Left cardiac atrium (tissue), 4 donors: ENCODE measurements at places on chromosomes 6 and 20.

- no peak for DNase-seq
Measured at GRCh38 chr20:44908987-44909871, 631 bp upstream of the PABPC1L start.

DNA sequence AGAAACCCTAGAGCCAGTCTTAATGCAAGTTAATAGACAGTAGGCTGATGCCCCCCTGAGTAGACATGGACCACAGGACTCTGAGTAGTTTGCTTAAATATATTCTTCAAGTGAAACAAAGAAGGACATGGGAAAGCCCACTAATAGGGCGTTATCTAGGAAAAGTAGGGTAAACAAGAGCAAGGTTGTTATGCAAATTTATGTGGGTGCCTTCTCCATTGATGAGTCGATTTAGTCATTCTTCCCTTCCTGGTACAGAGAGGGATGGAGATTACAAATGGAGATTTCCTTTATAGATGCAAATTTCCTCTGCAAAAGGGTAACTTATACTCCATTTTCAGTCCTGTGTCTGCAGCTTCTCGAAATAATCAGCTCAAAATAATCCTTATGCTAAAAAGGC lies 262.0 kb downstream of the CD83 start:
- DNase-seq: no peak

DNA sequence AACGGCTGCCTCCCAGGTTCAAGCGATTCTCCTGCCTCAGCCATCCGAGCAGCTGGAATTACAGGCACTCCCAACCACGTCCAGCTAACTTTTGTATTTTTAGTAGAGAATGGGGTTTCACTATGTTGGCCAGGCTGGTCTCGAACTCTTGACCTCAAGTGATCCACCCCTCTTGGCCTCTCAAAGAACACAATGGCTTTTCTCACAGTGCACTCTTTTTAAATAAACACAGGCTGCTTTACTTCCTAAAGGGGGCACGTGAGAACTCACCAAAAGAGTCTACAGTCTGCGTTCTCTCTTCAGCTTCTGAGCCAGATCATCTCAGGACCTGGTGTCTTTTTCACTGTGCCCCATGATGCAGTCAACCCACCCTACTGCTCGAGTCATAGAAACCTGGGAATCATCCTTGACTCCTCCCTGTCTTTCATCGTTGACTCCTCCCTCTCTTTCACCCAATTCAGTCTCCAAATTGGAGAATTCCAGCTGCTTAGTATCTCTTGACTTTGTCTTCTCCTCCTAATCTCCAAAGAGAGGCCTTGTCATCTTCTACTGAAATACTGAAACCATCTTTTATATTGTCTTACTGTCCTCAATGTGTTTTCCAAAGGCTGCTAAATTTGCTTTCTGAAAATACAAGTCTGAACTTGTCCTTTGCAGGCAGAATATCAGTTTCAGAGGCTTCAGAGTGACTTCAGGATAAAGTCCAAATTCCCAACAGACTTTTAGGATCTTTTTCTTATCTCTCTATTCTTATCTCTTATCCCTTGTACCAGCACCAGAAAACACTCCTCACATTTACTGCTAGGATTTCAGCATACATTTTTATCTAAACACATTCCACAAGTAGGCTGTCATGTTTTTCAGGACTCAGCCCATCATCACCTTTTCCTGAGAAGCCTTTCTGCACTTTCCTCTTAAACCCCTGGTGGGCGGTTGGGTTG lies 323.4 kb downstream of the SYNE1 start:
- no peak for DNase-seq

GRCh38 chr6:132354517-132355167 lies 46.6 kb downstream of the MOXD1 start:
- peak; percentile 37 for DNase-seq

GRCh38 chr6:44527583-44528369 lies 140.3 kb downstream of the CDC5L start:
- DNase-seq: no peak

DNA sequence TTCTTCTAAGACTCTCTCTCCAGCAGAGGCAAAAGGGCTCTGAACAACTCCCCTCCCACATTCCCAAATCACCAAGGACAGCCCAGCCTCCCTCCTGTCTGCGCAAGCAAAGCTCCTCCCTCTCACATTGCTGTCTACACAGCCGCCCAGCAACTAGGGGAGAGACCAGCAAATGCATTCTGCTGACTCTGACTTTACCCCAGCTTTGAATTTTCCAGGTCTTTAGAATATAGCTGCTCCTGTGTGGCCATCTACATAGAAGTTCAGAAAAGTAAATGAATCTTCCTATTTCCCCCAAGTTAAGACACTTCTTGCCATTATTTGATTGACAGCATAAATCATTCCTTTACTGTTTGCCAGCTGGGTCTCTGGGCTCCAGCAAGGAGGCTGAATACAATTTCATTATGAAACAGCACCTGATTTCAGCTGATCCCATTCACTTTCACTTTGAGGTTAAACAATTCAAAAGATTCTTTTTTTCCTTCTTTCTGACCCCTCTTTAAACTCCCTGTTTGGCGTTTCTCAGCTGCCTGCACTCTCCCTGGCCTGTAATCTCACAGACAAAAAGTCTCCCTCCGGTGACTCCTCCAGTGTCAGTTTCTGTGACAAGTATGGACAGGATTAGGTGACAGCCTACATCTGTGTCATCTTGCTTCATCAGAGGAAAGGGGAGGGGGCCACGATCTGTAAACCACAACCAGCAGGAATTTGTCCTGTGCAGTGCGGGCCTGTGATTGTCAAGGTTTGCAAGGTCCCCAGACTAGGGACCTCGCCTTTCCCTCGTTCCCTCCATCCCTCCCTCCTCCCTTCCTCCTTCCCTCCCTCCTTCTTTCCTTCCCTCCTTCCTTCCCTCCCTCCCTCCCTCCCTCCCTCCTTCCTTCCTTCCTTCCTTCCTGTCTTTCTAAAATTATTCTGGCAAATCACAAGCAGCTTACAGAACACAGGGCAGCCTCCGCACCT lies 205.6 kb upstream of the RIN2 start:
- DNase-seq: no peak

DNA sequence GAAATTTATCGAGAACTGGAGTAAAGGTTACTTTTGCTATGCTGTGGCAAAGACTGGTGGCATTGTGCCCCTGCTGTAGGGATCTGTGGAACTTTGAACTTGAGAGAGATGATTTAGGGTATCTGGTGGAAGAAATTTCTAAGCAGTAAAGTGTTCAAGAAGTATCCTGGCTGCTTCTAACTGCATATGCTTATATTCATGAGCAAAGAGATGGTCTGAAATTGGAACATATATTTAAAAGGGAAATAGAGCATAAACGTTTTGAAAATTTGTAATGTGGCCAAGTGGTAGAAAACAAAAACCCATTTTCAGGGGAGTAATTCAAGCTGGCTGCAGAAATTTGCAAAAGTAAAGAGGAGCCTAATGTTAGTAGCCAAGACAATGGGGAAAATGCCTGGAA lies 12.3 kb upstream of the UFL1 start:
- no peak for DNase-seq

- peak; percentile 30 for DNase-seq
Measured at GRCh38 chr6:38176797-38177751, 357.5 kb downstream of the ZFAND3 start.

DNA sequence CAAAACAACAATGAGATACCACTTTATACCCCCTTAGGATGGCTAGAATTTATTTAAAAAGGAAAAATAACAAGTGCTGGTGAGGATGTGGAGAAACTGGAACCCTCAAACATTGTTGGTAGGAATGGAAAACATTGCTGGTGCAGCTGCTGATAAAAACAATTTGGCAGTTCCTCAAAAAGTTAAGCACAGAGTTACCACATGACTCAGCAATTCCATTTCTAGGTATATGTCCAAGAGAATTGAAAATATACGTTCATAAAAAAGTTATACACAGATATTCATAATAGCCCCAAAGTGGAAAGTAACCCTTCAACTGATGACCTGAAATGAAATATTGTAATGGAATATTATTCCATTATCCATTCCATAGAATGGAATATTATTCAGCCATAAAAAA lies 55.0 kb downstream of the CD83 start:
- DNase-seq: no peak

DNA sequence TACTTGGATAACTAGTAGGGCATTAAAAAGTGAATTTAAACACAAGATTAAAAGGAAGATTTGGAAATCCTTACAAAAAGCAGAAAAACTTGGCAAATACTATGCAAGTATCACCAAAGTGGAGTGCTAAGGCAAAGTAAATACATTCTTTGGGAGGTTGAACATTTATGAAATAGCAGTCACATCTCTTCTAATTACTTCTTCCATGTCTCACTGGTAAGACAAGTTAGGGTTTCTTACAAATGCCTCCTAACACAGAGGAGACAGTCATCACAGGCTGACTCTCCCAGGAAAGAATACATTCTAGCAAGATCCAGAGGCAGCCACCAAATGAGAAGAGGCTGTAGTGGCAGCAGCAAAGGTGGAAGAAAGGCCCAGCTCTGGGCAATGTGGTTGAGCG lies 298.2 kb downstream of the BTBD9 start:
- DNase-seq: no peak

DNA sequence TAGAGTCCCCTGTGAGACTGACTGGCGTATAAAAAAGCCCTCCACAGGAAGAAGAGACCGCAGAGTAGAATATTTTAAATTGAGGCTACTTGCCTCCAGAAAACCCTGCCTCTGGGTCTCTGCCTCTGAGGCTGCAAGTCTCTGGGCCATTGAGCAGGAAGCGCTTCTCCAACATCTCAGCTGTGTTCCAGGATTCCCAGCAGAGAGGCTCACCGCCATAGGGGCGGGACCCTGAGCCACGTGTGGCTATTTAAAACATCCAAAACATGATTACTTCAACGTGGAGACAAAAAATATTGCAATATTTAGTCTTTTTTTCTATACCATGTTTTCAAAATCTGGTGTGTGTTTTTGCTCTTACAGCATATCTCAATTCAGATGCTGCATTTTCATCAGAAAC lies 59.4 kb downstream of the GNAS-AS1 start:
- no peak for DNase-seq

- DNase-seq: peak; percentile 81
Measured at GRCh38 chr6:29926413-29927274, 15.7 kb upstream of the HLA-A start.

GRCh38 chr6:110859335-110859792 lies 15.2 kb upstream of the AMD1 start:
- DNase-seq: no peak

- no peak for DNase-seq
Measured at GRCh38 chr6:113493991-113494390, 363.2 kb upstream of the MARCKS start.

DNA sequence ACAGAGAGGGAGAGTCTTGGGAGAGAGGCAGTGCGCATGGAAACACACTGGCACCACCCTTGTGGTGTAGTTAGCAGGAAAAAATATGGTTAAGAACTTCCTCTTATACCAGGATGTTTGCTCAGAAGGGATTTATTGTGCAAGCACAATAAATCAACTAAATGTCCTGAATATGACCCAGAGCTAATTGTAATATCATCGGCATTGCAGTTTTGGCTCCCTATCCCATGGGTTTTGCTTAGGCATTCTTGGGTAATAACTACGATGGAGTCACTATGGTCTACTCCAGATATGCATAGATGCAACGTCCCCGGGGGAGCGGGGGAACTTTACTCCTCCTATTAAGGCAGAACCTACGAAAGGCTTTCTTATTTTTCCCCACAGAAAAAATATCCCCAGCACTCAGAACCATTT lies 751.6 kb downstream of the EYS start:
- no peak for DNase-seq

DNA sequence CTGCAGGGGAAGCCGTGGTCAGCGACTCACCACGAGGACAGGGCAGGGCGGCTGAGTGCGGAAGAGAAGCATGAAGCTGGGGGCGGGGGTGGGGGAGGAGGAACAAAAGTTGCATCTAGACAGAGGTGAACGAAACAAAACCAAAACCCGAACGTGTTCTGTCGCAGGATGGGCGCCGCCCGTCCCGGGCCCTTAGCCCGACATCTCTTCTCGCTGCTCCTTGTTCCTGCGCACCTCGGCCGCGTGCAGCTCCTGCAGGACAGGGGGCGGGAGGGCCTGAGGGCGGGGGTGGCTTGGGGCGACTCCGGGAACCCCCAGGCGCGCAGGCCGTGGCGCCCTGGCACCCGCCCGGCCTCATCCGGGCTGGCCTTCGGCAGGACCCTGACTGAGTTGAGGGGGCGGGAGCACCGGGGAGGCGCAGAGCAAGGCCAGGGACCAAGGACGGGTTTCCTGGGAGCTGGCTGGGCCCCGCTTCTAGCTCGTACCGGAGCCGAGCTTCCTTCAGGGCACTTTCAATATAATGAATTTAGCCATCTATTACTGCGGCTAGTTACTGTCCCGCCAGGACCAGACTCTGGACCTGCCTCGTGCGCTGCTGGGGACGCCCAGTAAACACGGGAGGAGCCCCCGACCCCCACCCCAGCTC lies 12.0 kb downstream of the STMN3 start:
- DNase-seq: no peak

DNA sequence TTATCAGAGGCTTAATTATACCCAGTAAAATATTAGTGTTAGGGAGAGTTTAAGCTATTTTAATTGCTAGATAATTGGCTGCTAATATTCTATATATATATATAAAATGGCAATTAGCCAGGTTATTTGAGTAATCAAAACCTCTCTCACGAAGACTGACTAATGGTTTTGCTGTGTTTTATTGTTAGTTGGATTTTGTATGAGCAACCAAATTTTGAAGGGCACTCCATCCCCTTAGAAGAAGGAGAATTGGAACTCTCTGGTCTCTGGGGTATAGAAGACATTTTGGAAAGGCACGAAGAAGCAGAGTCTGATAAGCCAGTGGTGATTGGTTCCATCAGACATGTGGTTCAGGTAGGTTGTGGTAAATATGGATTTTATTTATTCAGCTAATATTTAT lies 102.2 kb downstream of the RTN4IP1 start:
- DNase-seq: no peak

DNA sequence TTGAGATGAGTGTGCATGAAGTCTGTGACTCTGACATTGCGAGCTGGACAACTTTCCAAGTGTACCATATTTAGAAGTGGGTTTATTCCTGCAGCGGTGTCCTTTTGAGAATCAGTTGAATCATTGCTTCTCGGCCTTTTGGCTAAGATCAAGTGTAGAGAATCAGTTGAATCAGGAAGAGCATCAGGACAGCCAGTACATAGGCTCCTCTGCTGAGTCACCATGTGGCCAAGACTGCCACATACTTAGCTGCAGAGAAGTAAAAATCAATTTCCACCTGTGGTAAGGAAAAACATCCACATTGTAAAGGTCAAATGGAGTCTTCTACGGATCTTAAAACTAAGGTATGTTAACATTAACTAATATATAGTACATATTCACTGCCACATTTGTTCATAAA lies 428.4 kb upstream of the MARCKS start:
- no peak for DNase-seq

DNA sequence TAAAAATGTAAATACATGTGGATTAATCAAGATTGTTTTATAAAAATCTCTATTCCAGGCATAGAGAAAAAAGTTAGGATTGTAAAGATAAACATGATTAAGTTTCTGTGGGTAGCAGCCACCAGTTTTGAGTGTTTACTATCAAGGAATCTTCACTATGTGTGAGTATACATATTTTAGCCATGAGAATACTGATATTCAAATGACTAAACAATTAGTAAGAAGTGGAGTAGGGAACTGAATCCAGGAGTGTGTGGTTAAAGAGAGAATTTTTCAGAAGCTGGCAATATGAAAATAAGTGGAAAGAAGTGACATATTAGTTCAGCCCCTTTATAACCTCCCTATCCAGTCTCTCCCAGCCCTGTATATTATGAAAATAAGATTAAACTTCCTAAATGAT lies 10.3 kb downstream of the ELOVL2 start:
- DNase-seq: no peak

GRCh38 chr20:6094063-6094462 lies 28.8 kb downstream of the FERMT1 start:
- DNase-seq: no peak
